ENCODE measurements at places on chromosomes 1 and 21.

- DNase-seq = no peak
These were observed 77.1 kb downstream of the RYR2 start for GRCh38 chr1:237119091-237119490.

DNA sequence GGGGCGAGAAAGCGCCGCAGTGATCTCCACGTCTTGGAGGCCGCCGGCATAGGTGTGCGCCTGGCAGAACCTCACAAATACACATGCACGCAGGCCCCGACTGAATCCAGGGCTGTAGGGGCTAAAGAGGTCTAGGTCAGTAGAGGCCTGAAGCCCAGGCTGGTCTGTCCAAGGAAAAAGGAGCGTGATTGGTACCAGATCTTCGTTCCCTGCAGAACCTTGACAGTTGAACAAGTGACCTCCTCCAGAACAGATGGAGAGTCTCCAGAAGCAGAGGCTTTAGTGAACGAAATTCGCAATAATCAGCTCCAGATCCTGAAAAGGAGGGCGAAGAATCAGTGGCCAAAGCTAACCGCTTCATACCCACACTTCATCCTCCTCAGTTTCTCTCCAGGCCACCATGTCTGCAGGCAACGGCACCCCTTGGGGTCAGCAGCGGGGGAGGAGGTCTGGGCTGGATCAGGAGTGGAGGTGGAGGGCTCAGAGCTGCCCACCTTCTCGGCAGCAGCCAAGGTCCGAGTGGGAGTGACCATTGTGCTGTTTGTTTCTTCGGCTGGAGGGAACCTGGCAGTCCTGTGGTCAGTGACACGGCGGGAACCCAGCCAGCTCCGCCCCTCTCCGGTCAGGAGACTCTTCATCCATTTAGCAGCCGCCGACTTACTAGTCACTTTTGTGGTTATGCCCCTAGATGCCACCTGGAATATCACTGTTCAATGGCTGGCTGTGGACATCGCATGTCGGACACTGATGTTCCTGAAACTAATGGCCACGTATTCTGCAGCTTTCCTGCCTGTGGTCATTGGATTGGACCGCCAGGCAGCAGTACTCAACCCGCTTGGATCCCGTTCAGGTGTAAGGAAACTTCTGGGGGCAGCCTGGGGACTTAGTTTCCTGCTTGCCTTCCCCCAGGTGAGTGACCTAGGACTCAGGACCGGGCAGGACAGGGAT, 749 bp upstream of the PEX11B start:
- no peak for DNase-seq

GRCh38 chr1:94646786-94647555, 105.4 kb upstream of the F3 start:
- DNase-seq = no peak

DNA sequence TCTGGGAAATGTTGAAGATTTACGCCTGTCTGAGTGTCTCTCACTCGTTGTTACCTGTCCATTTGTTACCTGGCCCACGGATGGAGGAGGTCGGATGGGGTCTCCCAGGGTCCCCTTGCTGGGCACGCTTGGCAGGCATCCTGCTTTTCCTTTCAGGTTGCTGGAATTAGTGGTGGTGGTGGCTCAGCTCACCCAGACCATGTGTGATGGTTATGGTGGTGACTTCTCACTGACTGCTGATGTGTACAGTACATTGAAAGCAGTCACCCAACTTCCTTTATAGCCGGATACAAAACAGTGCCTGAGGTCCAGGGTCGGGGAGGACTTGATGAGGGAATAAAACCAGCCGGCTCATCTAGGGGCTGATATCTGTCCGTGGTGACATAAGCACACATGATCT, 19.5 kb downstream of the MAPKAPK2 start:
- DNase-seq = no peak

GRCh38 chr1:51491166-51491981, 27.7 kb downstream of the EPS15 start:
- DNase-seq = no peak

DNA sequence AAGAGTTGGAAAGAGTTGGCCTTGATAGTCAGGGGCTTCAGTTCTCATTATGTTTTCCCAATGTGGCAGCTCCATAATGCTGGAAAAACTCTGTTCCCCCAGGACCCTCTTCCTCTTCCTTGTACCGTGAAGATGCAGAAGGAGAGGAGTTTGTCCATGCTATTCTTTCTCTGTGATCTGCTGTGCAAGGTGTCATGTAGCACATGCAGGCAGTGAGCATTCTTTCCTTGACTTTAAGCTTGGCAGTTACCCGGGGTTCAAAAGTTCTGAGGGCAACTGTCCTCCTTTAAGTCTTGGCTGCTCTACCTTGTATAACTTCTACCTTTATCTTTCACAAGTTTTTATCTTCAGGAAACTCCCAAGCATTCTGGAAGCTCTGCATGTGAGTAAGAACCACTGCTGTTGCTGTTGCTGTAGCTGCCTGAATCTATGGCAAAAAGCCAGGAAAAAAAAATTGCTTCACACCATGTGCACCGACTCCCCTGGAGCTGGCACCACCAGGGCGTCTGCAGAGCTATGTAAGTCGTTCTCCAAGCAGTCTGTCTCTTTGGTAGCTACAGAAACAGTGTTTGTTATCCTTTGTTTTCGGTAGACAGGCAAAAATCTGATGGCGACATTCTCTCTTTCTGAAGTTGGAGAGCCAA, 42.7 kb upstream of the SLC16A1 start:
- no peak for DNase-seq

GRCh38 chr1:101013776-101014175, 11.8 kb downstream of the DPH5 start:
- DNase-seq = no peak

DNA sequence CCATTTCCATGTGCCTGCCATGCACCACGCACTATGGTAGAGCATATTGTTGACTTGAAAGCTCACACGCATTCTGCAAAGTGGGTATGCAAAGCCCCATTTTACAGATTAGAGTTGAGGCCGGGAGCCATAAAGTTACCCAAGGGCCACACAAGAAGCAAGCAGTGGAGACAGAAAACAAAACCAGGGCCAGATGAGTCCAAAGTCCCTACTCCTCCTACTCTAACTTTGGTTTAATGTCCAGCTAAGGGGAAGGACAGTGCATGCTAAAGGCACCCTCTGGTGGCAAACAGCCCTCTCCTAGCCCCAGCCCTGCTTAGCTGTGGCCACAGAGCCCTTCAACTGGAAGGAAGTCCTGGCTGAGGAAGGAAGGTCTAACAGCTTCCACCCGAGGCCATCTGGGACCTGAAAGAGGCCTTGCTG, 74.9 kb downstream of the SLC66A1 start:
- DNase-seq = no peak

DNA sequence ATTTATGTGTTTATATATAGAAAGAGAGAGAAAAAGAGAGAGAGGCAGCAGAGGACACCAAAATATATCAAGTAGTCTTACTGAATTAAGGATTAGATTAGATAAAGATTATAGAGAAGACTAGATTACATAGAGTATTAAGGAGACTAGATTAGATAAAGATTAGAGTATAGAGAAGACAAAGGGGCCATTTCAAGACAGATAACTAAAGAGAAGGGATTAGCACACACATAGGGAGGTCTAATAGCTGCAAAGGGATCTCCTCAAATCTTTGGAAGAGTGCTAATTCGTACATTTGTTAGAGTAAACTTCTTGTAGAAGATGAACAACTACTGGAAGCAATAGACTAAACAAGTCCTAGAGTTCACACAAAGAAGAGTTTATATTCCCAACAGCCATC, 34.2 kb downstream of the OR6Y1 start:
- no peak for DNase-seq

- DNase-seq = no peak
These were observed 38.4 kb downstream of the EEIG2 start for GRCh38 chr1:108598340-108598739.

GRCh38 chr1:157302199-157302497, 164.0 kb upstream of the ETV3 start:
- DNase-seq = no peak

- no peak for DNase-seq
These were observed 162.5 kb downstream of the PCBP3 start for GRCh38 chr21:45806042-45806441.

DNA sequence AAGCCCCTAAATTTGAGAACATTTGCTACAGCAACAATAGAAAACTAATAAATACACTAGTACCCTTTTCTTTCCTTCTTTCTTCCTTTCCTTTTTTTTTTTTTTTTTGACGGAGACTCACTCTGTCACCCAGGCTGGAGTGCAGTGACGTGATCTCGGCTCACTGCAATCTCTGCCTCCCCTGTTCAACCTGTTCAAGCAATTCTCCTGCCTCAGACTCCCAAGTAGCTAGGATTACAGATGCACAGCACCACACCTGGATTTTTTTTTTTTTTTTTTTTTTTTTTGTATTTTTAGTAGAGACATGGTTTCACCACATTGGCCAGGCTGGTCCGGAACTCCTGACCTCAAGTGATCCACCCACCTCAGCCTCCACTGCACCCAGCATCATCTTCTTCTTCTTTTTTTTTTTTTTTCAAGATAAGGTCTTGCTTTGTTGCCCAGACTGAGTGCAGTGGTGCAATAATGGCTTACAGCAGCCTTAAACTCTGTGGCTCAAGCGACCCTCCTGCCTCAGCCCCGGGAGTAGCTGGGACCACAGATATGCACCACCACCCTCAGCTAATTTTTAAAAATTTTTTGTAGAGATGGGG, 19.6 kb upstream of the CBR3 start:
- no peak for DNase-seq

DNA sequence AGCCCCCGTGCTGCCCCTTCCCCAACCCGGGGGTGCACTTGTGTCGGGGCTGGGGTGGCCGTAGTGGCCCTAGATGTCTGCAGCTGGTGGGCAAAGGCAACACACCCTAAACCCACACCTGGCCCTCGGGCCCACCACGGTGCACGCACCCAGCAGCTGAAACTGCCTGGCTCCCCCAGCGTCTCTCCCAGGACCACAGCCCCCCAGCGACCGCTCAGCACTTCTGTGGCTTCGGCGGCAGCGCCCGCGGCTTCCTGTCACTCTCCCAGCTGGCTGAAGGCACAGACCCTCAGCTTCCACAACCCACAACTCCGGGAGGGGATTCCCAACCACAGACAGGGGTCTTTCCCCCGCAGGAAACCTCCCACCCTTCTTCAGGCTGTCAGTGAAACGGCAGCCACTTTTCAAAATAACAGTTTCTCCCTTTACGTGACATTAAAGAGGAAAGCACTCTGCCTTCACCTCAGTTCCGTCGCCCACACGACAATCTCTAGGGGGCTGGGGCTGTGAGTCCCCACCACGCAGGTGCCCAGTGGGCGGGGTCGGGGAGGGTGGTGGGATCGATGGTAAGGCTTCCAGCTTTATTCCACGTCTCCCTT, 40.7 kb upstream of the COL6A2 start:
- no peak for DNase-seq

DNA sequence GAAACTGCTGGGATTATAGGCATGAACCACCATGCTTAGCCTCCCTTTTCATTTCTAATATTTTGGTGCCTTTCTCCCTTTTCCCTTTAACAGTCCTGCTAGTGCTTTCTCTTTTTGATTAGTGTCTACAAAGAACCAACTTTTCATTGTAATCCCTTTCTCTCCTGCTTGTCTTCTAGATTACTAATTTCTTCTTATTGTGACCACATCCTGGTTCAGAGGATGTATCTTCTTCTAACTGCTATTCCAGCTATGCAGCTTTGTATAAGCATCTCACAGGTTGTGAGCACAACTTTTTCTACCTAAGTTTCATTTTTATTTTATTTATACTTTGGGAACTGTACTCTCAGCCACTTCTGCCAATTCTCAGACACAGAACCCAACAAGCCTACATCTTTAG, 14.7 kb downstream of the ZNF648 start:
- no peak for DNase-seq

- DNase-seq = peak; percentile 69
These were observed 1.9 kb upstream of the DHRS3 start for GRCh38 chr1:12619792-12620487.

- no peak for DNase-seq
These were observed 285.6 kb upstream of the FMN2 start for GRCh38 chr1:239805851-239806772.

GRCh38 chr1:56438901-56439551, 140.3 kb downstream of the PLPP3 start:
- DNase-seq = no peak

DNA sequence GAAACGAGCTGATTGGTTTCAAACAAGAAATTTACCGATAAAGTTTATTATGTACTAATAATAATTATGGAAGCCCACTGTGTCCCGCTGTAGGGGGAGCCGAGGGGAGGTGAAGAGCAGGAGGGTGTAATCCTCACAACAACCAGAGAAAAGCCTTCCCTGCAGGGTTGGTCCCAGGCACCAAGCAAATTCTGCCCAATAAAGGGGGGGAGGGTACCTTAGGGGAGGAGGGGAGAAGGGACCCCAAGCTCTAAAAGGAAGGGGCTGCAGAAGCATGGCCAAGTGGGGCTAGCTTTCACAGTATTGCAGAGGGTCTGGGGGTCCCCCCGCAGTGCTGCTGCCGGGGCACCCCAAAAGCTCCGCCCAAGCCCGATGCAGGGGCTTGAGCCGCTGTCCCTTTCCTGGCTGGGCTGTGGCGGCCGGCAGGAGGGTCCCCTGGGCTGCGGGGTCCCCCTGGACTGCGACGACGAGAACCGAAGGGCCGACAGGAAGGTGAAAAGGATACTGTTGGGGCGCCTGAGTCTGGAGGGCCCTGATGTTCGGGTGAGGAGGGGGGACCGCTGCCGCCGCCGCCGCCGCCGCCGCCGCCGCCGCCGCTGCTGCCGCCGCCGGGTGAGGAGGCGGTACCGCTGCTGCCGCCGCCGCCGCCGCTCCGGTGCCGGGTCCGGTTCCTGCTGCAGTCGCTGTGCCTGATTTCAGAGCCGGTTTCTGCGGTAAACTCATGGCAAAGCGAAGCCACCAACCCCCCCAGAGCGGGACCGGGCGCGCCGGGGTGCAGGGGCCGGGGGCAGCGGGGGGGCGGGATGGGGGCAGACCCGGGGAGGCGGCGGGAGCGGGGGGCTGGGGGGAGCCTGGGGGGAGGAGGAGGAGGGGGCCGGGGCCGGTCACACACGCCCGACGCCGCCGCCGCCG, 771 bp downstream of the EIF4G3 start:
- no peak for DNase-seq

DNA sequence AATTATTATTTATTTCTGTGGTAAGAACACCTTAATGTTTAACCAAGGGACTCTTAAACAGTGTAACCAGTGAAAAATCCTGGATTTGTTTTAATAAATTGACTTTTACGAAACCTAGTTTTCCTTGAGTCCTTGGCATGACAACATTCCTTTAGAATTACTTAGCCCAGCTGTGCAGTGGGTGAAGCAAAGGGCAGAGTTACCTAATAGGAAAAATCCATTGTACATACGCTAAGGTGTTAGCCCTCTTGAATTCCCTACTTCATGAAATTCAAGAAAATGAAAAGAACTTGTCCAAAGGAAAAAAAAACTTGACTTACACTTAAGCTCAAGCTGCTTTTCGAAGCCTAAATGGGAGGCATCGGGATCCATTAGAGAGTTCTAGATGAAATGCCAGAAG, 852.0 kb upstream of the ADAMTS5 start:
- no peak for DNase-seq

DNA sequence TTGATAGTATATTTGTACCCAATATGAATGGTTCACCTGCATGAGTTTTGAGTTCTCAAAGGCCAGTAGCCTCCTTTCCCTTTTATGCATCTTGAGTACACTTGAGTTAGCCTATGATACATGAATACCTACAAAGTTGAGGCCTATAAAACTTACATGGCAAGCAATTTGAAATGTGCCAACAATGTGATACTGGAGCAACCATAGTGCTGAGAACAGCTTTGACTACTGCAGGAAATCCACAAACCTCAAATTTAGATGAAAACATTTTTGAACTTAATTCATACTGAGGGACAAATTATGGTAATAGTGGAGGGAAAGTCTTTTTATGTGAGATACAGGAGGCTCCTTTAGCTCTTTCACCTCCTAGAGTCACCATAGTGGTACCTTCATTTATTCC, 37.4 kb downstream of the LEPR start:
- no peak for DNase-seq

GRCh38 chr1:27476237-27476636, 13.7 kb downstream of the WASF2 start:
- DNase-seq = no peak

Data from Panc1 (cell line).